ENCODE measurements at places on chromosomes 6 and 20.

GRCh38 chr6:109455437-109456110 is at the start of gene MICAL1:
Gene MICAL1 (minus strand): TSS chr6:109455772. CDS start chr6:109454196, 1,576 bp downstream.
- DNase-seq: no peak
- H3K27ac ChIP-seq: peak within 1 kb of the TSS; percentile 91
- peaks cover 10% of the 10 kb centered on the region for H3K36me3 ChIP-seq
- H3K27me3 ChIP-seq: no peaks in the 10 kb centered on the region
- peak within 1 kb of the TSS; percentile 98 for H3K4me3 ChIP-seq

DNA sequence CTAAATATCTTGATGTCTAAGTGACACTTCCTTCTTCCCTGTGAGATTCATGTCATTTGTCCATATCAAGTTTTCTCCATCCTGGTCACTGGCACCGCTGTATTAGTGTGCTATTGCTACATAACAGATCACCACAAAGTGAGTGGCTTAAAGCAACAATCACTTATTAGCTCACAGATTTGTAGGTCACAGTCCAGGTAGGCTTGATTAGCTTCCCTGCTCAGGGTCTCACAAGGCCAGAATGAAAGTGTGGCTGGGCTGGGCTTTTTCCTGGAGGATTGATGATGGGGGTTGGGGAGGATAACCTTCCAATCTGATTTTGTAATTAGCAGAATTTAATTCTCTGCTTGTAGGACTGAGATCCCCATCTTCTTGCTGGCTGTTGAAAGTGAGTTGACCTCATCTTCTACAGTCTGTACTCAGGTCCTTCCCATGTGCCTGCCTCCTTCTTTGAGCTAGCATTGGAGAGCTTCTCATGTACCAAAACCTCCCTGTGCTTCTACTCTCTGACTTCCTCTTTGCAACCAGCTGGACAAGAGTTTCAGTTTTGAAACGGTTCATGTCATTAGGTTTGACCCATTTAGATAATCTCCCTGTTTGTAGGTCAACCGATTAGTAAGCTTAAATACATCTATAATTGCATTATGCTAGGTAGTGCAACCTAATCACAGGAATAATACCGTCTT is 152.4 kb upstream of the MAN1A1 start:
- H3K27ac ChIP-seq: no peak overlapping the region
- H3K27me3 ChIP-seq: peaks cover 15% of the 10 kb centered on the region
- H3K36me3 ChIP-seq: no peaks in the 10 kb centered on the region
- DNase-seq: no peak
- no peak overlapping the region for H3K4me3 ChIP-seq

- DNase-seq: no peak
- no peaks in the 10 kb centered on the region for H3K27me3 ChIP-seq
- no peak overlapping the region for H3K27ac ChIP-seq
- no peak overlapping the region for H3K4me3 ChIP-seq
Observed at GRCh38 chr6:6711832-6712448, 123.4 kb downstream of the LY86 start.

- no peak overlapping the region for H3K27ac ChIP-seq
- H3K4me3 ChIP-seq: no peak overlapping the region
- H3K4me1 ChIP-seq: peaks cover 2% of the 10 kb centered on the region
- DNase-seq: no peak
- H3K36me3 ChIP-seq: no peaks in the 10 kb centered on the region
Observed at GRCh38 chr6:25548451-25548850, 103.6 kb upstream of the SCGN start.

GRCh38 chr20:38776363-38776762 is 28.1 kb downstream of the ACTR5 start:
- no peak overlapping the region for H3K4me3 ChIP-seq
- no peak for DNase-seq
- H3K27ac ChIP-seq: no peak overlapping the region

- peak overlapping the region; percentile 84 for H3K4me3 ChIP-seq
- peaks cover 67% of the 10 kb centered on the region for H3K4me1 ChIP-seq
- H3K36me3 ChIP-seq: peaks cover 14% of the 10 kb centered on the region
- peak overlapping the region; percentile 87 for H3K27ac ChIP-seq
Observed at GRCh38 chr6:12291071-12291838, 1.1 kb downstream of the EDN1 start.

GRCh38 chr6:106318061-106318460 is 7.5 kb downstream of the ATG5 start:
- no peak overlapping the region for H3K4me3 ChIP-seq
- H3K27ac ChIP-seq: no peak overlapping the region
- no peaks in the 10 kb centered on the region for H3K27me3 ChIP-seq
- H3K36me3 ChIP-seq: peaks cover 7% of the 10 kb centered on the region

GRCh38 chr6:12935637-12936036 is 219.1 kb downstream of the PHACTR1 start:
- no peaks in the 10 kb centered on the region for H3K4me1 ChIP-seq
- H3K36me3 ChIP-seq: no peaks in the 10 kb centered on the region
- no peak overlapping the region for H3K4me3 ChIP-seq
- no peak for DNase-seq

DNA sequence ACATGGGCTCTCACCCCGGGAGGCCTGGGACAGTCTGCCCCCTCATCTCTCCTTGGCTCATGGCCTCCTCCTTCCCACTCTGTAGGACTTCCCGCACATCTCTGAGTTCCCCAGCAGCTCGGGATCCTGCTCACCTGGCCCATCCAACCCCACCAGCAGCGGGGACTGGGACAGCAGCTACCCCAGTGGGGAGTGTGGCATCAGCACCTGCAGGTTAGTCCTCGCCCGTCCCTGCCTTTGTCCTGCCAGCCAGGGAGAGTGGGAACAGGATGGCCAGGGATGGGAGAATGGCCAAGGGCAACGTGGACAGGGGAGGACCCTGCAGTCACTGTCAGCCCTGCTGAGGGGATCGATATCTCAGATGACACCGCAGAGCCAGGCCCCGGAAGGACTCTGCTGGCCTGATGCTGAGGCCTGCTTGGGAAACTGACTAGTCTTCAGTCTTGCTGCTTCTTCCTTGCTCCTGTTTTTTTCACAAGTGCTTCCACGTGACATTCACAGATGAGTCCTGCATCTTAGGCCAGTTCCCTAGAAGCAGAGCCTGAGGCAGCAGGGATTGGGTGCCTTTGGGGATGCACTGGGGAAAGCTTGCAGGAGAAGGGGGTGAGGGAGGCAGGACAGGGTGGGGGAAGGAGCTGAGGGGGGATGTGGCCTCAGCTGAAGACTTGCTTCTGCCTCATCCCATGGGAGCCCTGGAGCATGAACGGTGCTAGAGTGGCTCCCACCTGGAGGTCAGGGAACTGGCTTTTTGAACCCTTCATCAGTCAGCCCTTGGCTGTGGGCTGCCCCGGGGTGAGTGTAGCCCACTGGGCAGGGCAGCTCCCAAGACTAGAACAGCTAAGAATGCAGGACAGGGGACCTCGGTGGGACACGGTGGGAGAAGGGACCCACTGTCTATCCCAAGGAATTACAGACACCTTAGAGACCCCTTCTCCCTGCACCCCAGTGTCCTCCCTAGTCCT is 120.1 kb downstream of the JPH2 start:
- peaks cover 12% of the 10 kb centered on the region for H3K27me3 ChIP-seq
- H3K4me3 ChIP-seq: no peak overlapping the region
- no peaks in the 10 kb centered on the region for H3K36me3 ChIP-seq

DNA sequence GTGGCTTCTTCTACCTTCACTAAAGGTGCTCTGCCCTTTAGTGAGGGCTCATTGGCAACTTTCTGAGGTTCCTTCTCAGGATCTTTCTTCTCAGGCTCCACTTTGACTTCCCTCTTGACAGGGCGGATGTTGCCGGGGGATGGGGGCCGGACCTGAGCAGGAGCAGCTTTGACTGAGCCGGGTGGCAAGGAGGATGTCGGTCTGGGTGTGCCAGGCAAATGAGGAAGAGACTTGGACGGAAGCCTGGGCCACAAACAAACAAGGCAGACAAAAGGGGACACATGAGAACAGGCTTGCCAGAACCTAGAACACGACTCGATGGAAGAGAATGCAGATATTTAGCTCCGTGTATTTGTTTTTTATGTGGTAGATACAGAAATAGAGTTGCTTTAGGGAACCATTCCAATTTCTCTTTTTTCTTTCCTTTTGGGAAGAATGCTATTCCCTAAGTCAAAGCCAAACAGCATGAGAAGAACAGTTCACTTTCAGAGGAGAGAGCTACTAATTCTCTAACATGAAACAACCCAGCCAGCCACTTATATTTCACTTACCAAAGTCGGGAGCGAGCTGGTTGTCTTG is 76.2 kb upstream of the BCLAF1 start:
- H3K27ac ChIP-seq: no peak overlapping the region
- peaks cover 6% of the 10 kb centered on the region for H3K4me1 ChIP-seq
- H3K4me3 ChIP-seq: no peak overlapping the region

DNA sequence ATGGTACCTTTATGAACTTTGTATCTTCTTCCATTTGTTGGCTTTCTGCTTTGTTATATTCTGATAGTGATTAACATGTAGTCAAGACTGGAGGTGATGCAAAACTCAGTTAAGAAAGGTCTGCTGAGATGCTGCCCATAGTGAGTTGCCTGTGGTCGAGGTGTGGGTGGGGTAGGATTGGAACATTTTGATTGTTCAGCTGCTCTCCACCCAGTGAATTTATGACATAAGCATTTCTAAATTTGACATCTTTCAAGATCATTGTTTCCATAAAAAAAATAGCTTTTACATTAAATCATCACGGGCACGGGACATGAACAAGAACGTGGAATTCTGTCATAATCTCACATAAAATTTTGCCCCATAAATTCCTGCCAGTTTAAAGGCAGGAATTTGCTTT is 146.6 kb upstream of the POU3F2 start:
- H3K27ac ChIP-seq: no peak overlapping the region
- H3K4me3 ChIP-seq: no peak overlapping the region
- no peaks in the 10 kb centered on the region for H3K36me3 ChIP-seq
- no peak for DNase-seq
- no peaks in the 10 kb centered on the region for H3K4me1 ChIP-seq

DNA sequence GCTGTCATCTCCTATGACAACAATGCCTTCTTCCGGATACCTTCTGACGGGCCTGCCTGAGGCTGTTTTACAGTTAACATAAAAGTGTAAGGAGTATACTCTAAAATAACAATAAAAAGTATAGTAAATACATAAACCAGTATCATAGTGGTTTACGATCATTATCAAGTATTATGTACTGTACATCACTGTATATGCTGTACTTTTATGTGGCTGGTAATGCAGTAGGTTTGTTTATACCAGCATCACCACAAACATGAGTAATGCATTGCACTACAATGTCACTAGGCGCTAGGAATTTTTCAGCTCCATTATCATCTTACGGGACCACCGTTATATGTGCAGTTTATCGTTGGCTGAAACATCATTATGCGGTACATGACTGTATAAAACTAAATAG is 76.5 kb downstream of the VEGFA start:
- H3K27ac ChIP-seq: no peak overlapping the region
- peaks cover 19% of the 10 kb centered on the region for H3K27me3 ChIP-seq
- peaks cover 26% of the 10 kb centered on the region for H3K4me1 ChIP-seq
- no peak for DNase-seq
- H3K4me3 ChIP-seq: no peak overlapping the region
- H3K36me3 ChIP-seq: peaks cover 2% of the 10 kb centered on the region

DNA sequence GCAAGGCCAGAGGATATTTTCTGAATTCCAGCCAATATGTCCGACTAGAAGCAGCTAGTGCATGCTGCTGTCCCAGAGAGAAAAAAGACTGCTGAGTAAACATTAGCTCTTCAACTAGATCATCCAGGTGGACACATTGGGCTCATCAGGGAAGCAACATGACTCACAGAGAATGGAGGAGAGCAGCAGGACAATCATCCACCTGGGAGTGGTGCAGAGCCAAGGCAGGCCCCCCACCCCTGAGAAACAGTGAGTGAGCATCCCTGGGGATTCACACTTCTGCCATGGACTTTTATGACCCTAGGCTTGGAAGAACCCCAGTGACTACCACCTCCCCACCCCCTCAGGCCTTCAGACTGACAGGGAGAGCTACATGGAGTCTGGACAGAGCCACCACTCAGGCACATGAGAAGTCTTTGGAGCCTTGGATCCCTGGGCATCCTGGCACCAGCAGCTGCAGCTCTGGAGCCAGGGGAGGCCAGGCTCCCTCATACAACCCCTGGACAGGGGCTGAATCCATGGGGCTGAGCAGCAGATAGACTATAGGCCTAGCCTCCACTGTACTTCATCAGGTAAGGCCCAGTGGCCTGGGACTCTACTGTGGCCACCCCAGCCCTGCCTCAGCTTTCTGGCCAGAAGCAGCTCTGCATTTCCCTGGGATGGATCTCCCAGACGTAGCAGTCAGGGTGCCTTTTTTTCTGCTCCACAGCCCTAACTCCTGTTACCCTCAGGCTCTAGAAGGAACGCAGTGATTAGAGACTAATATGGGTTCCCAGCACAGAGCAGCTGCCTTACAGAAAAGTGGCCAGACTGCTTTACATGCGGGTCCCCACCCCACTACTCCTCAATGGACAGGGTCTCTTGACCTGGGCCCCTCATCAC is 82.9 kb upstream of the RNF217 start:
- no peak overlapping the region for H3K27ac ChIP-seq
- peaks cover 29% of the 10 kb centered on the region for H3K4me1 ChIP-seq
- H3K36me3 ChIP-seq: peaks cover 4% of the 10 kb centered on the region
- DNase-seq: no peak

GRCh38 chr20:3612795-3613572 is 50.2 kb downstream of the GFRA4 start:
- peak overlapping the region; percentile 18 for H3K27ac ChIP-seq
- DNase-seq: no peak
- H3K36me3 ChIP-seq: peaks cover 15% of the 10 kb centered on the region
- H3K4me1 ChIP-seq: peaks cover 18% of the 10 kb centered on the region
- no peak overlapping the region for H3K4me3 ChIP-seq

DNA sequence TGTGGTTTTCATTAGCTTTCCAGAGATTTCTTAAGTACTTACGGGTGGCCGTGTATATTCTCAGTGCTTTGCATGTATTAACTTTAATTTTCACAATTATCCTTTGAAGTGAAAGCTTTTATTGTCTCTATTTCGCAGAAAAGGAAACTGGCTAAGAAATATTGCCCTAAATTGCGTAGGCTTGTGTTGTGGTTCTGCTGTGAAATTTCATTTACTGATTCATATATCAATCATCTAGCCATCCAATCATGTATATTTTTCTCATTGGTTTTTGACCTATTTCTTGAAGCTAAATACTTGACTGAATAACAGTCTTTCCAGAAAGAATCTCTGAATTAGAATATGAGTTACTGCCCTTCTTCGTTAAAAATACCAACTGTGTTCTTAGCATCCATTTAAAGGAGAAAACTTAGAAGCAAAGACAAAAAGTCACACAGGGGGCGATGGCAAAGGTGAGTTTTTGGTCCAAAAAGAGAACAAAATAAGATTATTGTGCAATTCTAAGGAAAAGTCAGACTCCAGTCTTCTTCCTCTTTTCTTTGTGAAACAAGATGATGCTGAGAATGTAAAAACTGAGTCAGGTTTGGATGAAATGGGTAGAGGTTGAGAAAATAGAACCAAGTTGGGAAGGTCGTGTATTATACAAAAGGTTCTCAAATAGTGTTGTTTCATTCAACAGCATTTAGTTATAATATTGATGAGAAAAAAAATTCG is 1.4 kb downstream of the CYB5R4 start:
- H3K27me3 ChIP-seq: peaks cover 4% of the 10 kb centered on the region
- peaks cover 35% of the 10 kb centered on the region for H3K4me1 ChIP-seq
- H3K4me3 ChIP-seq: peak overlapping the region; percentile 97
- no peak overlapping the region for H3K27ac ChIP-seq
- peaks cover 2% of the 10 kb centered on the region for H3K36me3 ChIP-seq
- no peak for DNase-seq

- H3K4me3 ChIP-seq: peak overlapping the region; percentile 64
- peaks cover 41% of the 10 kb centered on the region for H3K4me1 ChIP-seq
- DNase-seq: no peak
- no peaks in the 10 kb centered on the region for H3K36me3 ChIP-seq
- H3K27me3 ChIP-seq: peaks cover 50% of the 10 kb centered on the region
- H3K27ac ChIP-seq: no peak overlapping the region
Observed at GRCh38 chr6:170292111-170292406, 1.2 kb upstream of the DLL1 start.

- peak overlapping the region; percentile 85 for H3K4me3 ChIP-seq
- peak overlapping the region; percentile 84 for H3K27ac ChIP-seq
- DNase-seq: peak; percentile 74
- H3K4me1 ChIP-seq: peaks cover 72% of the 10 kb centered on the region
- H3K36me3 ChIP-seq: no peaks in the 10 kb centered on the region
Observed at GRCh38 chr6:35494161-35494563, 2.7 kb downstream of the TEAD3 start.
